HepG2 (cell line): ENCODE measurements at places on chromosomes 1 and 21.

DNA sequence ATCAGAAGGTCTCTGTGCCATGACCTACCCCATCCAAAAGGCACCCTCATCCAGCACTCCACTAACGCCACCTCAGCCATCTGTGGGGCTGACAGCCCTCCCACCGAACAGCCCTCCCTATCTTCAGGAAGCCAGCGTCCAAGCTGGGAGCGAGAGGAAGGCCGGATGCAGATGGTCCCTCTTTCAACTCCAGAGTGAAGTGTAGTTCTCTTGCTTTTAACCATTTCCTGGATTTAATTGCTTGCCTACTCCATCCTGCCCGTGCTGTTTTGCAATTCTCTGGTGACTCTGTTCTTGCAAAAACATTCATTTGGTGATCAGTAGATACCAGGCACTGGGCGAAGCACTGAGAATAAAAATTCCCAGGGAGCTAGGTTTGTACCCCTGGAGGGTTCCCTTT lies 8.2 kb upstream of the DYRK1A start:
- DNase-seq: no peak

DNA sequence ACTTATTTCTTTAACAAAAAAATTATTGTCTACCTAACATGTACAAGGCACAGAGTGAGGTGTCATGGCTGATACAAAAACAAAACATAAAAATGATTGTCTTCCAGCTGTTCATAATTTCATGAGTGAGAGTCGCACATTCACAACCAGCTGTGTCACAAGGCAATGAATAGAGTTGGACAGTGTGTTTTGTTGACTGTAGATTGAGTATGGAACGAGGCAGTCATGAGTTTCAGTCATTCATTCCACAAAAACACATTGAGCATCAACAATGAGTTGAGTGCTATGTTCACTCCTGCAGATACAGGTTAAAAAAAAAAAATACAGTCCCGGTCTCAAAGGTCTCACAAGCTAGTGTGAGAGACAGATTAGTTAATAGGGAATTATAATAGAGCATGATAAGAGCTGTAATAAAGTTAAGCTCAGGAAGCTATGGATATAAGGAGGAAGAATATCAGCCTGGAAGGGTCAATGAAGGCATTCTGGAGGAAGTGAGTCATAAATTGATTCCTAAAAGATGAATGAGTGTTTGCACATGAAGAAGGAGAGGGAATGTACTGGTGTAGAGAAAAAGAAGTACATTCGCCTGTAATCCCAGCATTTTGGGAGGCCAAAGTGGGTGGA lies 47.8 kb upstream of the ARHGAP29 start:
- no peak for DNase-seq

DNA sequence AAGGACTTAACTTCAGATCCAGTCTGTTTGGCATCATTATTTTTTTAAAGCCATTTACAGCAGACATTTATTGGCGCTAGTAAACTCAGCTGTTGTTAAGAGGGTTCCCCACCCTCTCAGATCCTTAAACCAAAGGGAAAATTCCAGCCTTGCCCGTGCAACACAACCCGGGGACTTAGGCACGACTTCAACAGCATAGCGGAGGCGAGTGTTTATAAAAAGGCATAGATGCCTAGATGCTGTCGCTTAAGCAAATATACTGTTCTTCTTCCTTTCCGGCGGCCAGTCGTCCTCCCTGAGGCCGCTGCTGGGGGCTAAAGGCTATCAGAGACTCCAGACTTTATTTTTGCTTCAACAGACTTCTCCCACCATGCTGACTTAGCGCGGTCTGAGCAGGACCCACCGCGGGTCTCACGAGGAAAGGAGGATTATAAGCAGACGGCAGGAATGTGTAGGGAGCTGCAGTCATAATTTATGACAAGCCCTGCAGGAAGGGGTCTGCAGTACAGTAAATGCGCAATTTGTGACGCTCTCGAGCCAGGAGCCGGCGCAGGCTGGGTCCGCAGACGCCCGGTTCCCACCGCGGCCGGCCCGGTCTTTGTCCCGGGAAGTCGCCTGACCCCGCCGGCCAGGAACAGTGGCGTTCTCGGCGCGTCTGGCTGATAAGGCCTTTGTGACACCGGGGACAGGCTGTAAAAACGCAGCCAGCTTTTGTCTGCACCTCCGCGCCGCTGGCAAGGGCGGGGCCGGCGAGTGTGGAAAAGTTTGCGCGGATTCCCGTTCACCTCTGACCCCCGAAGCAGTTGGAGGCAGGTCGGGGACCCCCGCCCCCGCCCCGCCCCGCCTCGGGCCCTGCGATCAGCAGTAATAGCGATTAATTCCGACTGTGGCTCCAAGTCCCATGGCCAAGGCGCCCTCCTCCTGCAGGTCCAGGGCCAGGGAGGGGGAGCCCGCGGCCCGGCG lies 61.2 kb upstream of the ARHGEF16 start:
- DNase-seq: no peak

DNA sequence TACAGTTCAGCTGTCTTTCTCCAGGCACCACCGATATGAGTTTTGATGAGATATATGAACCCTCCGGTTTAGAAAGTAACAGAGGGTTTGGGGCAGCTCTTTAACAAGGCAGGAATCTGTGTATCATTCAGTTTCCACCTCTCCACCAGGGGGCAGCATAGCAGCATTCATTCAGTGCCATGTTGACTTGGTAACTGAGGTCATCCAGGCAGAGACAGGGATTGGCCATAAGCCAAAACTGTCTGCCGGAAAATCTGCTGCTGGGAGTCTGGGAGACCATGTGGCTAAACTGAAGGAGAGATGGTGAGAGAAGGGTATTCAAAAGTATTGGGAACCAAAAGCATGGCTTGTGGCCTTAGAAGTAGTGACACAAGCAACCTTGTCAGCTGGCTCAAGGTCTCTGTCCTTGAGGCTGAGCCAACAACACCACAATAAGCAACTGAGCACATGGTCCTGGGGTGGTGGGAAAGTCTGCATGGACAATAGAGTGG lies 98.5 kb downstream of the LMX1A start:
- DNase-seq: peak; percentile 60

DNA sequence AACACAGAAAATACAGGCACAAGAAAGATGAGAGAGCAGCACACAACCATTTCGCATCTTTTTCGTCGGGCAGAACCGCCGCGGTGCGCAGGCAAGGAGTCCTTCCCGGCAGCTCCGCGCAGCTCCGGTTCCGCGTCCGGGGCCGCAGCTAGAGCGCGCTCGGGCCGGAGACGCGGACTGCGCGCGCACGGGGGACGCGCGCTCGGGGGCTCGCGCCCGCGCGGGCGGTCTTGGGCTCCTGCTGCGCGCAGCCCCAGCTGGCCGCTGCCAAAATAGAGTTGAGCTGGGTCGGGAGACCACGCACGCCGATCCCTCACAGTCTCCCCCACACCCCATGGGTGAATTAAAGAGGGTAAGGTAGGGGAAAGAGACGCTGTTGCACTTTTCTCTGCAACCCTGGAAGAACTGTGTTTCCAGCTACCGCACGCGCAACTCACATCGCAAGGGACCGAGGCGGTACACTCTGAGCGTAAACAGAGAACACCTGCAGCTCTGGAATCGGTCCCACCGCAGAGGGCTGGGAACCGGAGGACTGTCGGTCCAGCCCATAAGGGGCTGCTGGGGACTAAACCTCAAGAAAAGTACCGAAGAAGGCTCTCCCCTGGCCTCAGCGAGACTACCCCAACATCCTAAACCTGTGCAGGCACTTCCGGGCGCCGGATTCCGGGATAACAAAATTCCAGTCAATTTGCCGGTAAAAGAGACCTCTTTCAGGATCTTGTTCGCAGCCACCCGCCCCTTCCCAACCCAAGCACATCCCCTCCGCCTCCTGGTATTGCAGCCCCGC lies 1.7 kb downstream of the NR5A2 start:
- DNase-seq: no peak

DNA sequence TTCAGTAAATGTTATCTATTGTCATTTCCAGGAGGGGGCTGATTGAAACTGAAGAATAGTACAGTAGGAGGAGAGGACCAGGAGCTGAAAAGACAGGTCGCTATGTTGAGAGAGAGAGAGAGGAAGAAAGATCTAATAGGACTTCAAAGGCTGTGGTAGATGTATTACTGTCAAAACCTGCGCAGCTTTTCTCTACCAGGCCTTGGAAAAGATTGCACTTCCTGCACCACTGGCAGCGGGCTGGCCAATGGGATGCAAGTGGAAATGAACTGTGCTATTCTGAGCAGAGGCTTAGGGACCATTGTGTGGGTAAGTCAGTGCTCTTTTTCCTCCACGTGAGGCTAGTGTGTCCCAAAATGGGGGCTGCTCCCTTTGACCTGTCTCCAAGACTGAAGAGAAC lies 47.1 kb downstream of the MDM4 start:
- DNase-seq: no peak

GRCh38 chr1:31038360-31038759 lies 27.2 kb downstream of the PUM1 start:
- DNase-seq: no peak

DNA sequence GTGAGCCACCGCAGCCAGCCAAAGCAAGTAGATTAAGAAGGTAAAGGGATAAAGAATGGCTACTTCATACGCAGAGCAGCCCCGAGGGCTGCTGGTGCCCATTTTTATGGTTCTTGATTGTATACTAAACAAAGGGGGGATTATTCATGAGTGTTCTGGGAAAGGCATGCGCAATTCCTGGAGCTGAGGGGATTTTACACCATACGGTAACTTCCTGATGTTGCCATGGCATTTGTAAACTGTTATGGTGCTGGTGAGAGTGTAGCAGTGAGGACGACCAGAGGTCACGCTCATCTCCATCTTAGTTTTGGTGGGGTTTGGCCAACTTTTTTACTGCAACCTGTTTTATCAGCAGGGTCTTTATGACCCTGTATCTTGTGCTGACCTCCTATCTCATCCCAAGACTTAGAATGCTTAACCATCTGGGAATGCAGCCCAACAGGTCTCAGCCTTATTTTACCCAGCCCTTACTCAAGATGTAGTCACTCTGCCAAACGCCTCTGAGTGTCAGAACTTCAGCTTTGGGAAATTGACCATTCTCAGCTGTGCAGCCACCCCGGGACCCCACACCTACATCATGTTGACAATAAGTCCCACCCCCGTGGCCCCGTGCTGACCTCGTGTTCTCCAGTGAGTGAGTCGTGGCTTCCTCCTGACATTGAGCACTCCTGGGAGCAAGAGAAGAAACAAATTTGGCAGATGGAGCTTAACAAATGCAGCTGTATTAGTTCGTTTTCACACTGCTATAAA lies 149.4 kb upstream of the COL6A1 start:
- no peak for DNase-seq
